NCI-H1092 (cell line): ENCODE measurements at places on chromosomes 2 and 18.

DNA sequence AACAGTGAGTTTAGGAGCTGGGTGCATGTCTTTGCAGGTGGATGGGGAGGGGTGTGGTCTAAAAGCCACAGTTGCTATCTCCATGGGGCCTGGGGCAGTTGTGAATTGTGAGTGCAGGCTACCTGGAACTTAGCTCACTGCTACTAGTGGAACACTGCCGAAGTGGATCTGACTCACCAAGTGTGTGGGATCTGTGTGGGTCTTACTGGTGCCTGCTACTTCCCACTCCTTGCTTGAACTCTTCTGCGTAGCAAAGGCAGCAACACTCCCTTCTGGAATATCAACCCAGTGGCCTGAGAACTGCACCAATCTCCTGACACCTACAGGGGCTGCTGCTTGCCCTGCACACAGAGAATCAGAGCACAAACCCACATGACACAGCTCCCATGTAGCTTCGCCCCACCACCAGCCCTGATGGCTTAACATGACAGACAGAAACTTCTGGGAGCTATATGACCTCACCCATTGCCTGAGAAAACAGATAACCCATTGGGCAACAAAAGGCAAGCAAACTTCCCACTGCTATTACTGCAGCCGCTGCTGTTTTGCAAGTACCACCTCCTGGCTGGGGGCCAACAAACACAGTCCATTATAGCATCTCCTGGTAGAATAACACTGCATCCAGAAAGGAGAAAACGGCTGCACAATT is 455.1 kb upstream of the DDX18 start:
- no peak for DNase-seq

DNA sequence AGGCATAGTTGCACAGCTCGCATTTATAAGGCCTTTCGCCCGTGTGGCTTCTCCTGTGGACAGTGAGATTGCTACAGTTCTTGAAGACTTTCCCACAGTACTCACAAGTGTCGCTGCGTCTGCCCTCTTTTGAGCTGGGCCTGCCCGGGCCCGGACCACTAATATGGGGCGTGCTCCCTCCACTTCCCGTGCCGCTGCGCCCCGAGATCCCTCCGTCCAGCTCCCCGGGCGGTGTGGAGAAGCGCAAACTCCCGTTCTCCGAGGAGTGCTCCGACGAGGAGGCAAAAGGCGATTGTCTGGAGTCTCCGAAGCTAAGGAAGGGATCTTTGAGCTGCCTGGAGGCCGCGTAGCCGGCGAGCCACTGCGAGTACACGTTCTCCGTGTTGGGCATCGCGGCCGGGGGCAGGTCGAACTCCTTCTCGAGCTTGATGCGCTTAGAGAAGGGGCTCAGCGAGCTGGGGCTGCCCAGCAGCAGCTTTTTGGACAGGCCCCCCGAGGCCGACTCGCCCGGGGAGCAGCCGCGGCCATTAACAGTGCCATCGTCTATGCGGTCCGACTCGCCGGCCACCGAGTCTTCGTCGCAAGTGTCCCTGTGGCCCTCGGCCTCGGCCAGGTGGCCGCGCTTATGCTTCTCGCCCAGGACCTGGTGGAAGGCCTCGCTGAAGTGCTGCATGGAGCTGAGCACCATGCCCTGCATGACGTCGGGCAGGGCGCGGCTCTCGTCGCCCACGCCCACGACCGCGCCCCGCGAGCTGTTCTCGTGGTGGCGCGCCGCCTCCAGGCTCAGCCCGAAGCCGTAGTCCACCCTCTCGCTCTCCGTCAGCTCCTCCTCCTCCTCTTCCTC is 92.7 kb downstream of the BCL11A start:
- DNase-seq = no peak

- no peak for DNase-seq
These were observed 32.5 kb downstream of the DOCK10 start for GRCh38 chr2:225009768-225010167.

GRCh38 chr2:1715184-1716013 is 28.9 kb downstream of the PXDN start:
- no peak for DNase-seq

DNA sequence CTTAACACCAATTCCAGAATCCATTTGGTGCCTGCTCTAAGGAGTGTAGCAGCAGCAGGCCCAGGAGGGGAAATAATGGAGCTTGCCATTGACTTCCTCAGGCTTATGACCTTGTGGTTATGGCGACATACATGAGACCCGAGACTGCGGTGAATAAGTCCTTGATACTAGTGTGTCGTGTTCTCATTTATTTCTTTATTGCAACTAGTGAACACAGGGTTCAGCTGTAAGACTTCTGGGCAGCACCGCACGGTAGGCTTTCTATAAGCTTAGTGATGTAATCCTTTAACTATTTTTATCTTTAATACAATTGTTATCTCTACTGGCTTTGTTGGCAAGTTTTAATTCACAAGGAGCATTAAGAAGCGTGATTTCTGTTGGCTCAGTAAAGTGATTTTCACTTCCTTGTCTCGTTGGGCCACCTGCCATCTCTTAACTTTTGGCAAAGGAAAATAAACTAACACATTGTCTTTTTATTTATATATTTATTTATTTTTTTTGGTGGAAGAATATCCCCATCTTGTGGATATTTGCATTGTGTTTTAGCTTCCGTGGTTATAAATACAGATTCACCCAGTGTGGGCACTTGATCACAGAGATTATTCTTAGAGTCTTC is 139.8 kb downstream of the LTBP1 start:
- DNase-seq = no peak

GRCh38 chr18:48929941-48930713 is 20.6 kb downstream of the SMAD7 start:
- DNase-seq = no peak

GRCh38 chr2:53724536-53724935 is 43.1 kb upstream of the CHAC2 start:
- DNase-seq = no peak

- peak; percentile 87 for DNase-seq
These were observed 14.6 kb upstream of the LAPTM4A start for GRCh38 chr2:20065885-20066602.

DNA sequence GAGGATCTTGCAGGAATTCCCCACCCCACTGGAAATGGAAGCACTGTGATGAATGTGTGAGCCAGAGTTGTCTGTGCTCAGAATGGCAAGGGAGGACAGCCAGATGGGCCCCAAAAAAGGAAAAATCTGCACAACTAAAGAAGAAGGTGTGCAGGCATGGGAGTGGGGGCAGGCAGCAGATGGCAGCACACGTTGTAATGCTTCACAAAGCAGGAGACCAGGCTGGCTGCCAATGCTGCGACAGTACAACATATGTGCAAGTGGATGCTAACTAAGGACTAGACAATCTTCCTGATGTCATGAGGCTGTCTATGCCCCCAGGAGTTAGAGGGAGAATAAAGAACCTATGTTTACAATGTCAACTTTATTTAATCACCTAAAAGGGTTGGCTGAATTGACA is 27.2 kb downstream of the ST6GAL2 start:
- no peak for DNase-seq

DNA sequence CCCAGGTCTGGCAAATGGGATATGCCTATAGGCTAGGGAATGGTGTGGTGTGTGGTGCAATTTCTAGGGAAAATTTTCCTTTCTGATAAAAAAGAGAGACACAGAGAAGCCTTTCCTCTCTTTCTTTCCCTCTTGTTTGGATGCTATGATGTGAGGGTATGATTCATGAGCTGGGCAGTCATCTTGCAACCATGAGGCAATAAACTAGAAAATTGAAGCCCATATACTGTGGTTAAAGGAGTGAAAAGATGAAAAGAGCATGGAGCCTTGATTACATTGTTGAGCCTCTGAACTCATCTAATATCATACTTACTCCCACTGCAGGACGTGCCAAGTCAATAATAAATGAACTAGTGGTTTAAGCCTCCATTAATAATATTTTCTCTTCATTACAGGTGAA is 215.6 kb downstream of the HAUS1 start:
- DNase-seq = no peak
